Muscle of leg (tissue), 16 donors: ENCODE measurements at places on chromosomes 2 and 18. TPM values are rescaled to one million over a fixed set of nuclear protein-coding genes. Genes with fewer than 3 reads are reported as not detected.

DNA sequence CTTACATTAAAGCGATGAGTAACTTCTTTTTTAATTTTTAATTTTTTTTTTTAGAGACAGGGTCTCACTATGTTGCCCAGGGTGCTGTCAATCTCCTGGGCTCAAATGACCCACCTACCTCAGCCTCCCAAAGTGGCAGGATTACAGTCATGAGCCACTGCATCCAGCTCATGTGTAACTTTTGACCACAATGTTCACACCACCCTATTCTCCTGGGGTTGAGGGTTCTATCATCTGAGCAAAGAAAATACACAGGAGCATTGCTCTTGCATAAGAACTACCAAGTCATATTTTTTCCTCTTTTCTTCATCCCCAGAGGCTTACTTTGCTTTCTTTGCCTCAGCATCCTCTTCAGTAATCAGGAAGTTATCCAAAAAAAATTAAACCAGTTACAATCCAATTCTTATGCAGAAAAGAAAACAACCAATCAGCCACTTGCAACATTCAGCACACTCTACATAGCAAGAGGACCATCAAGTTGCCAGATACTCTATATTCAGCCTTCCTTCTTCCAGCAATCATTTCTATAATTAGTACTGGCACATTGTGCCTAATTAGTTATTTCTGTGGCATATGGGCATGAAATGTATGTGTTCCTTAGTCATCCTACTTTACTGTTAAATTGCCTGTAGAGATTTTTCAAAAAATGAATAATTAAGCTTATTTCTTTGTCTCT lies 345.6 kb downstream of the AKAIN1 start:
- H3K27me3 ChIP-seq: no peaks in the 10 kb centered on the region
- H3K36me3 ChIP-seq: no peaks in the 10 kb centered on the region
- no peak overlapping the region for H3K4me3 ChIP-seq
- no peaks in the 10 kb centered on the region for H3K4me1 ChIP-seq
- DNase-seq: no peak
- no peak overlapping the region for H3K27ac ChIP-seq

GRCh38 chr18:825891-826585 lies 14.0 kb upstream of the YES1 start:
- no peak overlapping the region for H3K4me3 ChIP-seq
- no peaks in the 10 kb centered on the region for H3K27me3 ChIP-seq
- H3K36me3 ChIP-seq: no peaks in the 10 kb centered on the region

GRCh38 chr18:22544626-22545025 lies 126.9 kb upstream of the CTAGE1 start:
- no peaks in the 10 kb centered on the region for H3K36me3 ChIP-seq
- H3K27me3 ChIP-seq: no peaks in the 10 kb centered on the region

DNA sequence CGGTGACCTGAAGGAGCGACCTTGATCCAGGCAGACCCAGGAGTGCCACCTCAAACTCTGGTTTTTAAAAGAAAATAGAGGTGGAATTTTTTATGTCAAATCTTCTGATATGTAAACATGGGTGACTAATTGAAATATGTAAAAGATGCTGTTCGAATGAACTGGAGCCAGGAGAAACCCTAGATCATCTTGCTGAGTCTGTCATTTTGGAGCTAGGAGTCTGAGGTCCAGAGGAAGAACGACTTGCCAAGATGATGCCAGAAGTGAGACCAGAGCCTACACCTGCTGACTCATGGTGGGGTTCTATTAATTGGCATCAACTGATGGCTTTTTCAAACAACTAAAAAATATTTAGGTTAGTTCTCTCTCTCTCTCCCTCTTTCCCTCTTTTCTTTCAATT lies 74.1 kb downstream of the ACAA2 start:
- H3K4me3 ChIP-seq: no peak overlapping the region
- no peaks in the 10 kb centered on the region for H3K36me3 ChIP-seq

DNA sequence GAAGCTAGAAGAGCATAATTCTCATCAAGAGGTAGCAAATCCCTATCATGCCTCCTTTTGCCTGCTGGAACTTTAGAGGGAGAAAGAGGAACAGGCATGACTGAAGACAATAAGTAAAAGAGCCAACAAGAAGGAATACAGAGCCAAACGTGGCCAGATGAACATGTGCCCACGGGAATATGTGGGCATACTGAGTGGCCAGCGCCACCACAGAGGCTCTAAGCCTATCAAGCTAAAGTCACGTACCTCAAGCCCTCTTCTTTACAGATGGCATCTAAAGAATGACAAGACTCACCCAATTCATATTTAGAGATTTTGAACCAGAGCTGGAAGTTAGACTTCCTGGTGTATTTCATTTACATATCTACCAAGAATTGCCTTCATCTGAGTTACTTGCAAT lies 59.9 kb upstream of the ITGA4 start:
- H3K4me3 ChIP-seq: no peak overlapping the region
- H3K36me3 ChIP-seq: no peaks in the 10 kb centered on the region
- DNase-seq: no peak
- H3K27ac ChIP-seq: peak overlapping the region; percentile 13

The POTEC gene
- not detected for total RNA-seq

The IL1RL1 gene
- total RNA-seq: 0.31 TPM
